ENCODE measurements at places on chromosomes 2 and 18.

DNA sequence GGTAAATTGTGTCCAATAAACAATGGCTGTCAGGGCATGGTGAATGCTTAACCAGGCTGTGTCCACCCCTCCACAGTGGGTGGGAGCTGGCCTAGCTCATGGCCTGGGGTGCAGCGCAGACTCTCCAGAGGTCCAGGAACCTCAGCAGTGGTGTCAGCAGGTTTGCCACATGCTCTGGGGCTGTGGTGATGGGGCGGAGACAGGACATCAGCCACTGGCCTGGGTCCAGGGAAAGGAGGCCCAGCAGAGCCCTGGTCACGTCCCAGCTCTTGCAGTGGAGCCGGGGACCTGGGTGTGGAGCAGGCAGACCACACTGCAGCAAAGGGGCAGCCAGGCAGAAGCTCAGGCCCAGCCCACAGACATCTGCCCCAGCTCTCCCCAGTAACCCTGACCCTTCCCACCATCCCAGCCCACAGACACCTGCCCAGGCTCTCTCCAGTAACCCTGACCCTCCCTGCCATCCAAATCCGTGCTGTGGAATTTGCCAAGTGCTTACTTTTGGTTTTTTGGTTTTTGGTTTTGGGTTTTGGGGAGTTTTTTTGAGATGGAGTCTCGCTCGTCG is 13.8 kb upstream of the KIF1A start:
- no peak overlapping the region for H3K27ac ChIP-seq
- peaks cover 52% of the 10 kb centered on the region for H3K27me3 ChIP-seq
- peaks cover 7% of the 10 kb centered on the region for H3K4me1 ChIP-seq
- no peak for DNase-seq
- H3K36me3 ChIP-seq: no peaks in the 10 kb centered on the region

DNA sequence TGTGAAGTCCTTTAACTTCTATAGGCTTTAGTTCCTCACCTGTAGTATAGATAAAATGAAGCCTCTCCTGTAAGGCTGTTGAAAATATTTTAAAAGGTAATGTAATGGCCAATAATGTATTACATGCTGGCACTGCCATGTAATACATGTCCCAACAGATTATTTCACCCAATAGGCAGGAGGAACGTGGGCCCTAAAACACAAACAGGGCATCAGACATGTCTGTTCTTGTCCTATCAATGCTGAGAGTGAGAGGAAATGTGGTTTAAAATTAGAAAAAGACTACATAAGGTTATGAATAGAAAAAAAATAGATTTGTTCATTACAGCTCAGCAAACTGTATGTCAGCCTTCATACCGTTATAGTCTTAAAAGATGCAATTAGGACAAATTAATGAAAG is 492.7 kb upstream of the DDX18 start:
- no peak overlapping the region for H3K4me3 ChIP-seq
- no peaks in the 10 kb centered on the region for H3K36me3 ChIP-seq
- no peaks in the 10 kb centered on the region for H3K27me3 ChIP-seq
- H3K27ac ChIP-seq: no peak overlapping the region

DNA sequence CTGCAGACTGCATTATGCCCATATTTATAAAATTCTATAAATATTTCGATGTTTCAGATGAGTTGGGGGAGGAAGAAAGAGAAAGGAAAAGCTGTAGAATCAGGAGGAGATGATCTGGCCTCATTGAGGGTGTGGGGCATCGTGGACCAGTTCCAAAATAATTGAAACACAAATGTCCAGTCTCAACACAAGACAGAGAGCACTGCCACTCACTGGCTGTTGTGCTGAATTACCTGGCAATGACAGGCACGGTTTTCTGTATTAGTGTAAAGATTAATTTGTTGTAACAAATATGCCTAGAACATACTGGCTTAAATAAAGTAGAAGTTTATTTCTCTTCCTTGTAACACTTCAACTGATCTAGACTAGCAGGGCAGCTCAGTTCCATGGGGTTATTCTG is 24.1 kb downstream of the POLE4 start:
- H3K27ac ChIP-seq: no peak overlapping the region
- H3K36me3 ChIP-seq: no peaks in the 10 kb centered on the region
- no peaks in the 10 kb centered on the region for H3K4me1 ChIP-seq
- no peak for DNase-seq
- no peak overlapping the region for H3K4me3 ChIP-seq
- H3K27me3 ChIP-seq: no peaks in the 10 kb centered on the region

GRCh38 chr2:217705461-217705860 is 297.3 kb downstream of the TNS1 start:
- H3K36me3 ChIP-seq: no peaks in the 10 kb centered on the region
- H3K4me1 ChIP-seq: peaks cover 84% of the 10 kb centered on the region
- no peaks in the 10 kb centered on the region for H3K27me3 ChIP-seq
- peak overlapping the region; percentile 88 for H3K27ac ChIP-seq
- H3K4me3 ChIP-seq: no peak overlapping the region
- DNase-seq: no peak

DNA sequence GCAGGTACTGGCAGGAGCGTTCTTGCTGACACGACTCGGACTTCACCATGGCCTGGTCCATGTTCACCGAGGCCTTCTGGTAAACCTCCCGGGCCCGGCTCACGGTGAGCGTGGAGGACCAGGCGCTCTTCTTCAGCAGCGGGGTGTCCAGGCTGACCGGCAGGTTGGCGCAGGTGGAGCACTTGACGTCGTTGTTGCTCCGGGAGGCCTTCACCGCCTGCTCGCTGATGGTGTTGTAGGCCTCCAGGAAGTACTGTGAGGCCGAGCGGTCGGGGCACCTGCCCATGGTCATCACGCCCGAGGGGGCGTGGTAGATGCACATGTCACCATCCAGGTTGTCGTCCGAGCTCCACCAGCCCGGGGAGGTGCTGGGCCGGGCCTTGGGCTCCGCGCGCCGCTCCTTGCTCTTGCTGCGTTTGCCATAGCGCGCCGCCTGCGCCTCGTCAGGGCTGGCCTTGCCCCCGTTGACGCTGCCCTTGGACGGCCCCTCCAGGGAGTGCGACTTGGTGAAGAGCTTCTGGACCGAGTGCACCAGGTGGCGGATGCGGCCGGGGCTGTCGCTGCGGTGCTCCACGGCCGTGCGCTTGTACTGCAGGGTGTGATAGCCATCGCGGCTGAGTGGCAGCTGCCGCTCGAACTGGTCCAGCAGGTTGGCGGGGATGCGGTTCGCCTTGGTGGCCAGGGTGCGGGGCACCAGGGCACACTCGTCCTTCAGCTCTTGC is 429.3 kb downstream of the TGIF1 start:
- no peaks in the 10 kb centered on the region for H3K4me1 ChIP-seq
- no peaks in the 10 kb centered on the region for H3K27me3 ChIP-seq
- H3K36me3 ChIP-seq: no peaks in the 10 kb centered on the region
- H3K4me3 ChIP-seq: no peak overlapping the region

DNA sequence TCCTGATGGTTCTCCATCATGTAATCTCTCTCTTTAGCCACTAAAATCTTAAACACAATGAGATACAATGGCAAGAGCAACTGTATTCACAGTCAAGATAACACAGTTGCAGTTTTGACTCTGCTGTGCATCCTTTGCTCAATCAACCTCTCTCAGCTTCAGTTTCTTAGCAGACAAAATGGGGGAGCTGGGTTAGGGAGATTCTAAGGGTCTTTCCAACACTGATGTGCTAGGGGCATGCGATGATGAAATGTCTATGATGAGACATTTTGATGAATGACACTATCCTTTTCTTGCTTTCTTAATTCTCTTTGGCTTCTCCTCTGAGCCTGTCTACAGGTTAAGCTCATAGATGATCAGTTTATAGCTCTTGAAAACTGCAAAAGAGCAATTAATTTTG is 1.1 kb downstream of the SERPINB10 start:
- no peaks in the 10 kb centered on the region for H3K4me1 ChIP-seq
- no peaks in the 10 kb centered on the region for H3K27me3 ChIP-seq
- peaks cover 4% of the 10 kb centered on the region for H3K36me3 ChIP-seq
- H3K27ac ChIP-seq: no peak overlapping the region
- no peak overlapping the region for H3K4me3 ChIP-seq

DNA sequence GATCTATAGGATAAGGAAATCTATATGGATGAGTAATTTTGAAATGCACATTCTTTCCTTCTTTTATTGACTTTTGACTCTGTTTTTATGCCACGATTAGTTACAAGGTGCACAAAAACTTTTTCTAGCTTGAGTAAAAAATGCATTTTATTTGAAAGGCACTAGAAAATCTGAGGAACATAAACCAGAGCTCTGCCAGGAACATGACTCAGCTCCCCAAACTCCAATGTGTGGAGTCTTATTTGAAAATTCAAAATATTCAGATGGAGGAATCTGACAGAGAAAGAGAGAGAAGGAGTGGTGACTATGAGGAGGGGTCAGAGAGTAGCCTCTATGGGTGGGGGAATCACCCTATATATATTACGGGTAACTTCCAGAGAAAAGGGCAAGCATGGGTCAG is 231.0 kb downstream of the DCC start:
- no peaks in the 10 kb centered on the region for H3K4me1 ChIP-seq
- DNase-seq: no peak
- no peak overlapping the region for H3K27ac ChIP-seq
- no peaks in the 10 kb centered on the region for H3K27me3 ChIP-seq
- H3K36me3 ChIP-seq: no peaks in the 10 kb centered on the region

DNA sequence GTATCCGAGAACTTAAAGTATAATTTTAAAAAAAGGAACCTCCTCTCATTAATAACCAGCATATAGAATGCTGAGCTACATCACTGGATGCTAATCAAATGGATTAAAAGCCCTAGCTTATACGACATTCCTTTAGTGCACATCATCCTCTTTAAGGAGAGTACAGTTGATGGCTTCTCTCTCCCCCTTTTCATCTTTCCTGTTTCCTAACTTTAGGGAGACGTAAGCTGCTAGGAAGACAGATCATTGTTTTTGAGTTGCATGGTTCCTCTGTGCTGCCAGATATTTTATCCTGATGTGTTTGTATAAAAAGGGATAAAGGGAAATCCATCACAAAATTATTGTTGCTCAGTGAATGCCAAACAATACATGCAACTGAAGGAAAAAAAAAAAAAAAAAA is 94.2 kb downstream of the SLC8A1 start:
- H3K4me3 ChIP-seq: no peak overlapping the region
- peaks cover 24% of the 10 kb centered on the region for H3K4me1 ChIP-seq
- H3K36me3 ChIP-seq: no peaks in the 10 kb centered on the region
- H3K27ac ChIP-seq: no peak overlapping the region

- H3K27me3 ChIP-seq: peaks cover 10% of the 10 kb centered on the region
- no peak overlapping the region for H3K27ac ChIP-seq
- no peak for DNase-seq
- H3K4me3 ChIP-seq: no peak overlapping the region
These were observed 11.6 kb upstream of the OLA1 start for GRCh38 chr2:174259981-174260380.

DNA sequence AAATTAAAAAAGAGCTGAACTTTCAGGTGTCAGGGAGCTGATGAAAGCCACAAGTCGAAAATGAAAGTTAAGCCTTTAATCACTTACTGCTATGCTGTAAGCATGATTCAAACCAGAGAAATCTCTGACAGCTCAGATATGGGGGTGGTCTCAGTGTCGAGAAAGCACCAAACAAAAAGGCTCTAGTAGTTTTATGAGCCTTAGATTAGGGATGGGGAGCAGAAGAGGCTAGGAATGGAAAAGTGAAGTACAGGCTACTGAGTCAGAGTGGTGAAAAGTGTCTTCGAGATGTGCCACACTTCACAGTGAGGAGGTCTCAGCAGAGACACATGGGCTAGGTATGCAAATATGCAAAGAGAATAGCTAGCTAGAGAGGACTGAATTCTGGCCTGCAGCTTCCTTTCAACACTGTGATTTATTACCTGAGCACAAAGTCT is 482.2 kb downstream of the SPAG16 start:
- no peaks in the 10 kb centered on the region for H3K4me1 ChIP-seq
- no peaks in the 10 kb centered on the region for H3K27me3 ChIP-seq
- no peak overlapping the region for H3K27ac ChIP-seq

DNA sequence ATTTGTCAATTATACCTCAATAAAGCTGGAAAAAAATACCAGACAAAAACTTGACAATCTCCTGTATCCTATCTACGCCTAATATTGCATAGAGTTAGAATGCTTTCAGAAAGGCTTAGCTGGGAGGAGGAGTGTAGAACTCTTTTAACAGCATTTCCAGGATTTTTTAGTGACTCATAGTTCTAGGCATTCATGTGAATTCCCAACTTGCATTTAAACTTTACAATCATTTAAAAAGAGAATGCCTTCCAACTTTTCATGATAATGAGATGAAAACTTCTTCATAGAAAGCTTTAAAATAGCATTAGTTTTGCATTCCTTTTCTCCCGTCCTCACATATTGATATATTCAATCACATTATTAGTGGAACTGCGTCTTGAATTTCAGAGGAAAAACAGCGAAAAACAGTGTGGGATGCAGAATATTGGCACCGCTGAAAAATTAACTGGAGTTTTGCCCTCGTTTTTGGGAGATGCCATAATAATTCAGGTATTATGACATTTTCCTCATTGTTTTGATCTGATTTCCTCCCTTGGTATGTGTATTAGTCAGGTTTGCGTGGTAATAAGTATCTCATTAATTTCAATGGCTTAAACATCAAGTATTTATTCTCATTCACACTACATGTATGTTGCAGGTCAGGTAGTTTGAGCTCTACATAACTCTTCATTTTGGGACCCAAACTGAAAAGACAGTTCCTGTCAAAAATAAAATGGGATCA is 293.2 kb upstream of the FIGN start:
- H3K36me3 ChIP-seq: no peaks in the 10 kb centered on the region
- H3K4me3 ChIP-seq: no peak overlapping the region
- H3K4me1 ChIP-seq: no peaks in the 10 kb centered on the region
- no peak overlapping the region for H3K27ac ChIP-seq

- H3K27ac ChIP-seq: peak overlapping the region; percentile 13
- H3K36me3 ChIP-seq: no peaks in the 10 kb centered on the region
- no peak overlapping the region for H3K4me3 ChIP-seq
- no peaks in the 10 kb centered on the region for H3K27me3 ChIP-seq
- H3K4me1 ChIP-seq: peaks cover 15% of the 10 kb centered on the region
These were observed 49.6 kb upstream of the RMDN2 start for GRCh38 chr2:37875403-37875906.

DNA sequence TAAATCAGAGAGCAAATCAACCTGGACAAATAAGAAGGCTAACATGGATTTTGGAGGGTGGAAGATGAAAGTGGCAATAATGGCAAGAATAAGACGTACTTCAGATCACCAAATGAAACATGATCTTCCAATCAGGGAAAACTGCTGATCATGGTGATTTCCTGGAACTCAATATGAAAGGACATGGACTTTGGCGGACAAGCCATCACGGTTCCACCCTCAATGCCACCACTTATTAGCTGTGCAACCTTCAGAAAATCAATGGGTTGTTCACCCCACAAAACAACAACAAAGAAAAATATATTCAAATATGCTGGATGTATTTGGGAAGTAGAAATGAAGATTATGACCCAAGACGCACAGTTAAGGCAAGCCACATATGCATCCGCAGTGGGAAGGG is 81.7 kb downstream of the PPP1R1C start:
- H3K4me3 ChIP-seq: no peak overlapping the region
- DNase-seq: no peak
- H3K36me3 ChIP-seq: no peaks in the 10 kb centered on the region

DNA sequence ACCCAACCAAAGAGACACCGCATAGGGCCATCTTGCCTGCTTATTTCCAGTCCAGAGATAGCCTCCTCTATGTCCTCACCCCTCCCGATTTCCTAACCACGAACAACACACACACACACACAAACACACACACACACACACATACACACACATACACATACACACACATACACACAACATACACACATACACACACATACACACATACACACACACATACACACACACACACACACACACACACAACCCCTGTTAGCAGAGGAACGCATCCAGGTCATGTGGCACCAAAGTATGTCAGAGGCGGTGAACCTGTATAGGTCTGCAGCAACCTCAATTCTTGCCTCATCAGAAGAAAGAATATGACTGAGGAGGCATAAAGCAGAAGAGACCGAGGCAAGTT is 18.5 kb upstream of the DNER start:
- H3K27ac ChIP-seq: no peak overlapping the region
- no peaks in the 10 kb centered on the region for H3K36me3 ChIP-seq
- no peaks in the 10 kb centered on the region for H3K4me1 ChIP-seq
- DNase-seq: no peak
- no peak overlapping the region for H3K4me3 ChIP-seq

All from esophagus squamous epithelium (tissue), 5 donors.